Spinal cord (tissue), 10 donors: ENCODE measurements at places on chromosomes 1 and 21. TPM values are rescaled to one million over a fixed set of nuclear protein-coding genes. Genes with fewer than 3 reads are reported as not detected.

DNA sequence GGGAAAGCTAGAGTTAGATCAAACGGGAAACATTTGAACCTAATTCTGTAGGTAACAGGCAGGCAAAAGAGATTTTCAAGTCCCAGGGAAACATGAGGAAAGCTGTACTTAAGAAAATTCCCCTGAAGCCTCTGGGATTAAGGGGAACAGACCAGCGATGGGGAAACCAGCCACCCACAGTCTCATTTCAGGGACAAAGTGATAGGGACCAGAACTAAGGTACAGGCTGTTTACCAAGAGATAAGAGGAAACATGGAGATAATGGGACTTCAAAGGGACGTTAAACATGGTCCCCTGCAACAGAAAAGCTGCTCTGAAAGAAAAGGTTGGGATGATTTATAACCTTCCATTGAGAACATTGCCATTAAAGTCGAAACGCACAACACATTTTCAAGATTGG, 84.4 kb downstream of the NTPCR start:
- no peak for DNase-seq

- peak; percentile 42 for DNase-seq
Measured at GRCh38 chr1:202852163-202852904, 36.6 kb downstream of the RABIF start.

- no peak for DNase-seq
Measured at GRCh38 chr1:38488162-38488898, 371.2 kb downstream of the RRAGC start.

GRCh38 chr1:41812051-41812450, 106.7 kb downstream of the HIVEP3 start:
- DNase-seq: no peak

DNA sequence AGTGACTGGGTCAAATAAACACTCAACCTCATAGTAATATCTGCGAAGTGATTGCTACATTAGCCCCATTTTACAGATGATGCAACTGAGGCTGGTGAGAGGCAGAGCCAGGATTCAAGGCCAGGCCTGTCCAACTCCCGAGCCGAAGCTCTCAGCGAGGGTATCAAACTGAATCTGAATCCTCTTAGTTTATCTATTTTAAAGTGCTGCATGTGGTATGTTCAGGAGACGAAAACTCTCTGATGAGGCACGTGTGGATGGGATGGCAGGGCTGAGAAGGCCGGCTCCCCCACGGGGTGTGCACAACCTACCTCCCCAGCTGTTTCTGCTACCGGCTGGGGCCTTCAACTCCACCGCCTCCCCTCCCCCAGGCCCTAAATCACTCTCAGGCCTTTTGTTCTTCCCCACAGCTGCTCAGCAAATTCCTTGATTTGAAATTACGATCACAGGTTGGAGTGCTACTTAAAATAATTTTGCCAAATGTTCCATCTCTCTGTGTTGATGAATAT, 171.8 kb downstream of the TOMM20 start:
- no peak for DNase-seq

- DNase-seq: no peak
Measured at GRCh38 chr1:186244825-186245224, 130.2 kb downstream of the TPR start.

- DNase-seq: no peak
Measured at GRCh38 chr1:225544924-225545323, 108.0 kb downstream of the ENAH start.

DNA sequence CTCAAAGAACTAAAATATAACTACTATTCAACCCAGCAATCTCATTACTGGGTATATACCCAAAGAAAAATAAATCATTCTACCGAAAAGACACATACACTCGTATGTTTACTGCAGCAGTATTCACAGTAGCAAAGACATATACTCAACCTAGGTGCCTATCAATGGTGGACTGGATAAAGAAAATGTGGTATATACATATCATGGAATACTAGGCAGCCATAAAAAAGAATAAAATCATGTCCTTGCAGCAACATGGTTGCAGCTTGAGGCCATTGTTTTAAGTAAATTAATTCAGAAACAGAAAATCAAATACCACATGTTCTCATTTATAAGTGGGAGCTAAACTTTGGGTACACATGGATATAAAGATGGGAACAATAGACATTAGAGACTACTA, 266.2 kb upstream of the POU3F1 start:
- DNase-seq: no peak

DNA sequence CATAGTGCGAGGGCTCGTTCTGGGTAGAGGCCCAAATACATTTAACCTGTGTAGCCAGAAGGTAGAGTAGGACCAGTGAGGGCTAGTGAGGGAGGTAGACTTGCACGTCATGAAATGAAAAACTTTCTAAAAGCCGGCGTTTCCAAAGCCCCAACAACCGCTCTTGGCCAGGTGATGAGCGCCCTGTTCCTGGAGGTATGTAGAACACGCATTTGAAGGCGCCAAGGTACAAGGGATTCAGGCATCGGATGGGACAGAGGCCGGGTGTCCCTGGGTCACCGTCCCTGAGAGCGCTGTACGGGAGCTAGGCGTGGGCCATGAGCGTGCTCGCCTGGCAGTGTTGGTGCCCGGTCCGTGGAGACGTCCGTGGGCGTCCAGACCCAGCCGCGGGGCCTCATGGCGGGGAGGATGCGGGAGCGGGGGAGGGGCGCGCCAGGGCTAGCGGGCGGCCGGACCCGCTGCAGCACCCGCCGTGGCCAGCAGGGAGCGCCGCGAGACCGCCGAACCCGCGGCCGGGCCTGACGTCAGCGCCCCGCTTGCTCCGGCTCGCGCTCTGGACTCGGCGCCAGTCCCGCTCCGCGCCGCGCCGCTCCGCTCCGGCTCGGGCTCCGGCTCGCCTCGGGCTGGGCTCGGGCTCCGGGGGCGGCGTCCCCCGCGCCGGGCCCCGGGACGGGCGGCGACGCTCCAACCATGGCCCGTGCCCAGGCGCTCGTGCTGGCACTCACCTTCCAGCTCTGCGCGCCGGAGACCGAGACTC, at the start of gene PTPRU:
TSS of gene PTPRU (plus strand) at position 568 of the 757 bp plus-strand sequence. CDS start at position 691, 123 bp downstream.
- DNase-seq: peak; percentile 90

DNA sequence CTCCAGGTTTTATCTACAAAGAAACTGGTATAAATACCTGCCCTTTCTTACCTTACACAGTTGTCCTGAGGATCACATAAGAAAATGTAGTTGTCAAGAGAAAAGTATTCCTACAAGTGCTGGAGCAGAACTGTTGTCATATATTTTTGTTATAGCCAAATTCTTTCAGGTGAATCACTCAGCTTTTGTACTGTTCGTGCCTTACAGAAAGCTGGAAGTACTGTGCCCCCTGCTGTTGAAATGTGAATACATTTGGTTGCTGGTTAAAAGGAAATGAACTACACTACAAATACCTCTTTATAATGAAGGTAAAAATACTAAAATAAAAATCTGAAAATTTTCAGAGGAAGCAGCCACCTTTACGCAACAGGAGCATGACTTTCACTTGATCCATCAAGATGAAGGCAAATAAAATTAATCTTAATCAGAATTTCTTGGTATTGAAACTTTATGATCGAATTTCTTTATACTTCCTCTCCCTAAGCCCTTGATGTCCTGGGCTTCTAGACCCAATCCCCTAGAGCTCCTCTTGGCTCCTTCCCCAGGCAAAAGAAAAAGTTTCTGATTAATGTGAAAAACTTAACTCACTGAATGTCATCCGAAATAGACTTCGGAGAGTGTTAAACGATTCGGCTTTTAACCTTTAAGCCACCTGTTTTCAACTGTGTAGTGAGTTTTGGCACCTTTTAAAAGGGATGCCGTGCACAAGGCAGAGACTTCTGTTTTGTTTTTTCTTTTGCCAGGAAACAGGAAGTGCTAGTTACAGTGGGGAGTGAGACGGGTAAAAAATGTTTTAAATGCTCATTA, 12.5 kb downstream of the CHML start:
- no peak for DNase-seq

GRCh38 chr21:45506836-45507522, 35.3 kb downstream of the SLC19A1 start:
- no peak for DNase-seq

GRCh38 chr21:31693222-31693621, 33.7 kb downstream of the SOD1 start:
- no peak for DNase-seq

DNA sequence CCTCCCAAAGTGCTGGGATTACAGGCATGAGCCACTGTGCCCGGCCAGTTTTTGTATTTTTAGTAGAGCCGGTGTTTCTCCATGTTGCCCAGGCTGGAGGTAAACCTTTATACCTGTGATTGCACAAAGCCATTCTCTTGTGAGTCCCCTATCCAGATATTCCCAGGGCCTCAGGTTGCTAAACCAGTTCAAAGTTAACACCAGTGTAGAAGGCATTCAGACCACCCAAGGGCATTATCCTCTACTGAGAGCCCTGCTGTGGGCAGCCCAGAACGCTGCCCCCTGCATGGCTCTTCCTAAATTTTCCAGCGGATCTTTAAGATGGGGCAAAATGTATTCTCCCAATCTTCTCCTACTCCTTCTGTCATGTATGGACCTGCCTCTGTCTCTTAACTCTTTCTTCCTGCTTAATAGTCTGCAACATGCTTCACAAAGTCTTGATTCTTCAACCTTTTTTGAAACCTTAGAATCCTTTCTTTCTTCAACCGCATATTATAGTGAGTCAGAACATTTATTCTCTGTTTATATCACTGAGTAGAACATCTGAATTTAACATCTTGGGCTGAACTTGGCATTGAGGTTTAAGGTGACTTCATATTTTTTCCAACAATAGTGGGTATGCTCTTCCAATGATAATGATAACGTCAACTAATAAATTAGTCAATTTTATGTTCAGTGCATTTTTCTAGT, 36.0 kb downstream of the UBE4B start:
- no peak for DNase-seq

DNA sequence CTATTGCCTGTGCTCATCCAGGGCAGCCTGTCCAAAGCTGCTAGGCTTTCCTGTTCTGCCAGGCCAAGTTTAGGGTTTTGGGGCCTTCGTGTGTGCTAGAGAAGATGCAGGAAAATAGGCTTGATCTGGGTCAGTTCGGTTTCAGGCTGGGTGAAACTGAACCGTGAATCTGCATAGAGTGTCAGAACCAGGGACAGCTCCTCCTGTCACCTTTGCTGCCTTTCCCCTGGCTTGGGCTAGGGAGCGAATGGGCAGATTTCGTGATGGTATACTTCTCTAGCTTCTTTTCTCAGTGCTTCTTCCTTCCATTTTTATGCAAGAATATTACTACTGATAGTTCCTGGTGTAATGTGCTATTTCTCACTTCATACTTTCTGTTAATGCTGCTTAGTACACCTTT, 6.0 kb upstream of the AGO1 start:
- no peak for DNase-seq

DNA sequence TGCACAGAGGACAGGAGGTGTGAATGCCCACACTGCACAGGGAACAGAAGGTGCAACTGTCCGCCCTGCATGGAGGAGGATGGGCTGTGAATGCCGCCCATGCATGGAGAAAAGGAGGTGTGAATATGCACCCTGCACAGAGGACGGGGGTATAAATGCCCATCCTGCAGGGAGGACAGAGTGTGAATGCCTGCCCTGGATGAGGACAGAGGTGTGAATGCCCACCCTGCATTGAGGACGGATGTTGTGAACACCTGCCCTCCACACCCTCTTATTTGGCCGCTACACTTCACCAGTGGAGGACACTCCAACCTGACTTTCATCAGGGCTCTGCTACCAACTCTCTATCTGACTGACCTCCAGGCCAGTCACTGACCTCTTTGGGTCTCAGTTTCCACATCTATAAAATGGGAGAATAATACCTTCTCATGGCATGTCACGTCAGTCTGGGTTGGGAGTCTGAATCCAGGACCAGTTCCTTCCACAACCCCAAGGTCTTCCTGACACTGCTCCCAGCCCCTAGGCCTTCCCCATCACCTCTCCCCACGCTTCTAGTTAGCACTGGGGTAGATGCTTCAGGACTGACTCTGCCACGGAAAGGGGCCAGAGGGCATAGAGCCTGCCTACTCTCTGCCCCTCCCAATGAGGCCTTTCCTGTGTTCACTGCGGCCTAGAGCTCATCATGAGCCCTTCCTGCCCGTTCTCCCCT, 28.4 kb downstream of the ZBTB17 start:
- no peak for DNase-seq

DNA sequence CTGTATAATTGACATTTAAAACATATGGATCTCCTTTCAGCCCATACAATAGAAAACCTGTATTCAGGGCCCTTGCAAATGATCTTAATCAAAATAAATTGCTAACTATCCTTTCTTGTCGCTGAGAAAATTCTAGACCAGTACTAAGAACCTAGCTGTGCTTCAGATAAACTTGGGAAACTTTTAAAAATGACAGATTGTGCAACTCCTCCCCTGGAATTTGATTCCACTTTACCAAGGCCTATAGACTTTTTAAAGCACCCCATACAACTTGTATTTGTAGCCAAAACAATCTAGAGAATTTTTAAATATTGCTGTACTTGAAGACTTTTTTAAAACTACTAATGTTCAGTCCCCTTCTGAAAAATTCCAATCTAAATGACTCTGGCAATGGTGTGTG, 51.6 kb downstream of the ZNF644 start:
- DNase-seq: no peak

- no peak for DNase-seq
Measured at GRCh38 chr1:43460988-43461693, 7.4 kb upstream of the HYI start.

- no peak for DNase-seq
Measured at GRCh38 chr1:36506276-36506920, 23.7 kb upstream of the CSF3R start.

GRCh38 chr1:168845140-168845539, 116.1 kb upstream of the DPT start:
- no peak for DNase-seq

DNA sequence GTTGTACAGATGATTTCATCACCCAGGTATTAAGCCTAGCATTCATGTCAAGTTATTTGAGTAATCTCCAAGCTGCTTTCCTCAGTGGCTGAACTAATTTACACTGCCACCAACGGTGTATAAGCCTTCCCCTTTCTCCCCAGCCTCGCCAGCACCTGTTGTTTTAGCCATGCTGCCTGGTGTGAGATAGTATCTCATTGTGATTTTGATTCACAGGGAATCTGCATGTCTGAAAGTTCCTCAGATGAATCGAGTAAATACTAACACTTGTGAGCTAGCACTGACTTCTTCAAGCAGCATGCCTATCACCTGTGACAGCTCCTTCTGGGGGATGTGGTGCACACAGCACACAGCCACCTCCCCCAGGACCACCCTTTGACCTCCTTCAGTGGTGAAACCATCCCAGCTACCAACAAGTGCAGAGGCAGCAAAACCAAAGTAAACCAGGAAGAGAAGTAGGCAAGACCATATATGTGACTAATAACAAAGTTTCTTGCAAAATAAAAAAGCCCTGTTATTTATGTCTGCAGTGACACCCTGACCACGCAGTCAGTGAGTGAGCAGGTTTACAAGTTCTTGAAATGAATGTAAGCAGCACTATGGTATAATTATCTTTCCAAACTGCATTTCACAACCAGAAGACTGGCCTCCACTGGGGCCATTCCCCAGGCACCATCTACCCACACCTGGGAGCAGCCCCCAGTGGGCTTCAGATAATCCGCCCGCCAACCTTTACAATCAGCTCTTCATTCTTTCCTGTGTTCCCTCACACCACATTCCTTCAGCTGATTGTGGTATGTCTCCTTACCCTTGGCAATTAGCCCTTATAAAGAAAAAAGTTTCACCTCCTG, 173.8 kb downstream of the ETS2 start:
- no peak for DNase-seq

Gene CD164L2
- not detected for total RNA-seq

Gene NKAIN1
- total RNA-seq: 8.8 TPM

Gene RNU1-3
- 4,182 TPM for total RNA-seq

Gene PAQR6
- 43.1 TPM for total RNA-seq

Gene LIN28A
- not detected for total RNA-seq
